Kidney glomerular epithelial cell (primary cell): ENCODE measurements at places on chromosomes 13 and 19.

DNA sequence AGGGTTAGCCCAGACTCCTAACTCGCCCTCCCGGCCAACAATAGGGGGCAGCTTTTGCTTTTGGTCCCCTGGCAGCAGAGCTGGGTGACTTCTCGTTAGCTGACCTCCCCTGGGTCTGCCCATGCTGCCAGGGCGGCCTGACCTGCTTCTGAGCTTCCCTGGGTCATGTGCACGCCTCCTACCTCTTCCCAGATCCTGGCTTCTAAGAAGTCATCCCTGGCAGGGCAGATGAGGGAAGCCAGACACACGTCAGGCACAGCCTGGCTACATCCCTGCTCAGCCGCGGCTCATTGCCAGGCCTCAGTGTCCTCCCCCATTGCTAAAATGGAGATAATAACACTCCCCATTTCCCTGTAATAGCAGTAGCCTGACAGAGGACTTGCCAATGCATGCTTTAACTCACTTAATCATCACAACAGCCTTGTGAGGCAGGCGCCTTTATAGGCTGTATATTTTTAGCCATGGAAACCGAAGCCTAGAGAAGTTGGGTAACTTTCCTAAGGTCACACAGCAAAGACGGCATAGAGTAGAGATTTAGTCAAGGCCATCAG is 2.1 kb downstream of the KCNK6 start:
- no peak for DNase-seq

DNA sequence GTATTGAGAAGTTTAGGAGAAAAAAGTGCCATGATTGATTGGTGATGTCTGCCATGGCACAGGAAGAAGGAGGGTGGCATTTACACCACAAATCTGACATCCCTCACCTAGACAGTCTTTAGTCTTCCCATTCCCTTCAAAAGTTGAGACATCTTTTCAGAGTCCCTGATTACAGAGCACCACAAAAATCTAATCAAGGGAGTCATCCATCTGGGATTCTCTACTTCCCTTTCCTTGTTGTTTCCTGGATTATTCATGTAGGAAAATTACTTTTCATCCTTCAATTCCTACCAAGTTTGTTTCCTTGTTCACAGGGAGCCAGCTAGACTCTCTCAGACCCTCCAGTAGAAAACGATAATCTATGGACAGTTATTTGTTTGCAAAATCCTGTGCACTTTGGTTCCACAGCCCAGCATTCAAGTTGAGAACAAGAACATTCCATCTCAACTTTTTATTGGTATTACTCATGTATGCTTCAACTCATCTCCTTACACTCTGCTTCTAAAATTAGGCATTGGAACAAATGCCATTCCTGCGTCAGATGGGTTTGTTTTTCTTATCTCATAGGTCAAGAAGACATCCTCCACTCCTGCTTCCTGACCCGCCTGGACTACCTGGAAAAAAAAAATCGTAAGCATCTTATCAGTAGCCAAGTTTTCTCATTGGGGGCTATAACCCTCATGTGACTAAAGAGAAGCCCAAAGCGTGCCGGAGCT is 259.9 kb downstream of the FOXO1 start:
- peak; percentile 34 for DNase-seq

- DNase-seq = no peak
Measured at GRCh38 chr19:54561840-54562239, 11.8 kb upstream of the LILRA2 start.

GRCh38 chr13:111130116-111130508 is 15.0 kb downstream of the ARHGEF7 start:
- no peak for DNase-seq

GRCh38 chr19:50322234-50322633 is 6.9 kb downstream of the KCNC3 start:
- no peak for DNase-seq

DNA sequence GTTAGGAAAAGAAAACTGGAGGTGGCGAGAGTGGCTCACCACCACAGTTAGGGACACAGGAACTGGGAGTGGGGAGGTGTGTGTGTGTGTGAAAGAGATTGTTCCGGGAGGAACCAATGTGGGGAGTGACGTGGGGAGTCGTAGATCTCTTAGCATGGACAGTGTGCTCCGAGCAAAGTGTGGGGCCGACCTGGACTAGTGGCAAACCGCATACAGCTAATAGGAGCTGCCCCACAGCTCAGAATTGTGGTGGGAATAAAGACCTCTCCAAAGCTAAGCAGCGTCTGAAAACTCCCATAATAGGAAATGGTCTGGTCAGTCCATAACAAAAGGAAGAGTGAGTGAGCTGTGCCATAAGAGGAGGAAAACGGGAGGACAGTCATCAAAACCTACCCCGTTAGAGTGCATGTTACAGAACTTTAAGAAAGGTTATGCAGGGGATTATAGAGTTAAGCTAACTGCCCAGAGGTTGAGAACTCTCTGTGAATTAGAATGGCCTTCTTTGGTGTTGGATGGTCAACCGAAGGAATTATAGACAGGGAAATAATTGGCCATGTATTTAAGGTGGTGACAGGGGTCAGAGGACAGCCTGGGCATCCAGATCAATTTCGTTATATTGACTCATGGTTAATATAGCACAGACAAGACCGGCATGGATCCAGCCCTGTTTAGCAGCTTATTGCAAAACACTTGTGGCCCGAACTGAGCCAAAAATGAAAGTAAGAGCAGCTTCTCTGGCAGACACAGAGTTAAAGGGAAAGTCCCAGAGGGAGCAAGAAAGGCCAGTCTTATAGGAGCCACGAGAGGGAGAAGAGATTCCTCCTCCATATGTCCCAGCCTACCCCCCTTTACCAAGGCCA is 8.9 kb upstream of the SLC15A1 start:
- DNase-seq = no peak

GRCh38 chr13:114228176-114228575 is 6.5 kb upstream of the CDC16 start:
- DNase-seq = no peak

DNA sequence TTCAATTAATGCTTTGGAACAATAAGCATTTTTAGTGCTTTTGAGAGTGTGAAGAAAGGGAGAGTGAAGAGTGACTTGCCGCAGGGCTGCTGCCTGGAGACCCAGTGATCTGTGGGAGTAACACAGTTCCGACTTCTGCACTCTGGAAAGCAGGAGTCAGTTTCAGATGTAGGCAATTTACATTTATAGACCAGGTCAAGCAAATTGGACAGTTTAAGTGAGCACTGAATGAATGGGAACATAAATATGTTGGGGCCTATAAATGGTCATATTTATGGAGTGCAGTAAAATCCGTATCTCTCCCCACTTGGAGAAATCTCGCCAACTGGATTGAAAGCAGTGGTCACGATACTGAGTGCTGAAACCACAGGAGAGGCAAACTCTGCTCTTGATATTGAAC is 9.4 kb upstream of the SHISA2 start:
- DNase-seq = no peak

DNA sequence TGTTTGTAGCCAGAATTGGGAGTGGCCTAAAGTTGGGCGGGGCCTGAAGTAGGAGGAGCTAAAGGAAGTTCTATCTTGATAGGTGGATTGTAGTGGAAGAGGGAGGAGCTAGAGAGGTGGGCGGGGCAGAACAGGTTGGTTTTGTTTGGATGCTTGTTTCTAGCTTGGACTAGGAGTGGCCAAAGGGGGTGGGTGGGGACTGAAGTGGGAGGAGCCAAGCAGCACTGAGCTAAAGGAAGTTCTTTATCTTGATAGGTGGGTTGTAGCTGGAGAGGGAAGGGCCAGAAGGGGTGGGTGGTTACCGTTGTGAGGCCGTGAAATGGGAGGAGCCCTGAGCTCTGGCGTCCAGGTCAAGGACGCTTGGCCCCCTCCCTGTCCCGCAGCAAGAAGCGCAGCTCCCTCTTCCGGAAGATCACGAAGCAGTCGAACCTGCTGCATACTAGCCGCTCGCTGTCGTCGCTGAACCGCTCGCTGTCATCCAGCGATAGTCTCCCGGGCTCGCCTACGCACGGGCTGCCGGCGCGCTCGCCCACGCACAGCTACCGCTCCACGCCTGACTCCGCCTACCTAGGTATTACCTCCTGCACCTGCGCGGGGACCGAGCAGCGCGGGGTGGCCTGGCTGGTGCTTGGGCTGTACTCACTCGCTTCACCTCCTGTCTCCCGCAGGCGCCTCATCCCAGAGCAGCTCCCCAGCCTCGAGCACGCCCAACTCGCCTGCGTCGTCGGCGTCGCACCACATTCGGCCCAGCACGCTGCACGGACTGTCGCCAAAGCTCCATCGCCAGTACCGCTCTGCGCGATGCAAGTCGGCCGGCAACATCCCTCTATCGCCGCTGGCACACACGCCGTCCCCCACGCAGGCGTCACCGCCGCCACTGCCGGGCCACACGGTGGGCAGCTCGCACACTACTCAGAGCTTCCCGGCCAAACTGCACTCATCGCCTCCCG is 8.0 kb downstream of the DNASE2 start:
- no peak for DNase-seq

- DNase-seq = no peak
Measured at GRCh38 chr19:55276720-55277430, 3.0 kb downstream of the HSPBP1 start.

DNA sequence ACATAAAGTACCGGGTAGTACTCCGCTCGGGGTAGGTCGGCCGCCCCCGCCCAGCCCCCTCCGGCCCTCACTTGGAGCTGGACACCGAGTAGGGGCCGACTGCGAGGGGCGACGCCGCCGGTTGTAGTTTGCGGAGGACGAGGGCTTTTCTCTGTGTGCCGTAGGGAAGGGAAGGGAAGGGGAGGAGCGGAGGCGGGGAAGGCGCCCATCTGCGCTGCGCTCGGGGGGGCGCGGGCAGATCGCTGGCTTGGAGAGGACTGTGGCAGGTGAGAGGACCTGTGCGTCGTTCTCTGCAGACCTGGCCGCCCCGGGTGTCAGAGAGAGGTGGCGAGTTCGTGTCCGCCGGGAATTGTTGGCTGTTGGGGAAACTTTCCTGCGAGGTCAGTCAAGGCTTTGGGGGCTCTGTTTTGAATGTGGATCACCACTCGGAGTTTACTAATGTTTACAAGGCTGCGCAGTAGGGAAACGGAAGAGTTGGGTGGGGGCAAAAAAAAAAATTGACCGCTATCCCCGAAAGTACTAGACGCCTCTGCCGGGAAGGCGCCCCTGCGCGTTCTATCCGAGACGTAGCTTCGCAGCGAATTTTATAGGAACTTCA is 1.4 kb downstream of the ING1 start:
- peak; percentile 20 for DNase-seq

DNA sequence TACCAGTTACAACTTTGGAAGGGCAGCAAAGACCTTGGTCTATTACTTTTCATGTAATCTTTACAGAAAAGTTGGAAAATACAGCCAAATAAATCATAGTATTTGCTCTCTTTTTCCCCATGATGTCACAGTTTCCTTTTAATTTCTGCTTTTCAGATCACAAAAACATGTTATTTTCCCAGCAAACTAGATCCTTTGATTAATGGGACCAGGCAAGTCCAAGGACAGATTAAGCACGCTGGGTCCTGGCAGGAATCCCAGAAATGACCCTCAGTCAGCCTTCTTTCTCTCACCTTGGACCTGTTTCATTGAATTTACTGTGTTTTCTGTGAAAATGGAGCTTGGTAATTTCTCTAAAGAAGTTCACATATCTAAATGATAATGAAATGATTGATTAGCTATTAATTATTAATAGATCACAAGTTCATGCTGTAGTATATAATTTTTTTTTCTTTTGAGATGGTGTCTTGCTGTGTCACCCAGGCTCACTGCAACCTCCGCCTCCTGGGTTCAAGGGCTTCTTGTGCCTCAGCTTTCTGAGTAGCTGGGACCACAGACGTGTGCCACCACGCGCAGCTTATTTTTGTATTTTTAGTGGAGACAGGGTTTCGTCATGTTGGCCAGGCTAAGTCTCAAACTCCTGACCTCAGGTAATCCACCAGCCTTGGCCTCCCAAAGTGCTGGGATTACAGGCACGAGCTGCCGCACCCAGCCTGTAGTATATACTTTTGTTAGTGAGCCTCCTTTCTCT is 16.0 kb downstream of the SPATA13 start:
- DNase-seq = no peak

GRCh38 chr13:33319859-33320258 is 34.3 kb upstream of the STARD13 start:
- DNase-seq = no peak

GRCh38 chr19:18606281-18607225 is at the start of gene CRLF1:
Gene CRLF1, minus strand, starts transcription at chr19:18606799. Its CDS starts 143 bp downstream, at chr19:18606656.
- DNase-seq = no peak
